ENCODE measurements at places on chromosomes 11 and 22. TPM values are rescaled to one million over a fixed set of nuclear protein-coding genes. Genes with fewer than 3 reads are reported as not detected.
A peak's percentile ranks its signal among the peaks of the same experiment; 100 is the strongest.

- no peaks in the 10 kb centered on the region for H3K27me3 ChIP-seq
- DNase-seq, result no peak
- H3K4me3 ChIP-seq, result no peak overlapping the region
- H3K36me3 ChIP-seq, result no peaks in the 10 kb centered on the region
Observed at GRCh38 chr11:133576351-133576750, 44.0 kb upstream of the OPCML start.

GRCh38 chr11:64925536-64926436, 1.3 kb downstream of the PPP2R5B start:
- H3K4me1 ChIP-seq, result peaks cover 37% of the 10 kb centered on the region
- DNase-seq, result no peak
- H3K4me3 ChIP-seq, result peak overlapping the region; percentile 84
- H3K27ac ChIP-seq, result no peak overlapping the region
- H3K36me3 ChIP-seq, result peaks cover 52% of the 10 kb centered on the region

DNA sequence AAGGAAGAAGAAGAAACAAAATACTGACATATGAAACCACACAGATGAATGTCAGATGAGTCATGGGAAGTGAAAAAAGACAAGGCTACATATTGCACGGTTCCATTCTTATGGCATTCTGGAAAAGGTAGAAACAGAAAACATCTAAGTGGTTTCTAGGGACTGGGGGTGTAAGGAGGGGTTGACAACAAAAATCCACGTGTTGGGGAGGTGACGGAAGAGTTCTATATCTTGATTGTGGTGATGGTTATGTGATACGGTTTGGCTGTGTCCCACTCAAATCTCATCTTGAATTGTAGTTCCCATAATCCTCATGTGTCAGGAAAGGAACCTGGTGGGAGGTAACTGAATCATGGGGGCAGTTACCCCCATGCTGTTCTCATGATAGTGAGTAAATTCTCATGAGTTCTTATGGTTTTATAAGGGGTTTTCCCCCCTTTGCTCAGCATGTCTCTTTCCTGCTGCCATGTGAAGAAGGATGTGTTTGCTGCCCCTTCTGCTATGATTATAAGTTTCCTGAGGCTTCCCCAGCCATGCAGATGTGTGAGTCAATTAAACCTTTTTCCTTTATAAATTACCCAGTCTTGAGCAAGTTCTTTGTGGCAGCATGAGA, 6.4 kb upstream of the ARFGAP3 start:
- H3K27ac ChIP-seq, result no peak overlapping the region
- no peak for DNase-seq
- no peak overlapping the region for H3K4me3 ChIP-seq

DGCR6 gene
- total RNA-seq, result 11.1 TPM

TUB gene
- 107 TPM for total RNA-seq

IGLL1 gene
- total RNA-seq, result 1.1 TPM

Data from spinal cord (tissue), 10 donors.